ENCODE measurements at places on chromosomes 12 and 14.
A peak's percentile ranks its signal among the peaks of the same experiment; 100 is the strongest.

DNA sequence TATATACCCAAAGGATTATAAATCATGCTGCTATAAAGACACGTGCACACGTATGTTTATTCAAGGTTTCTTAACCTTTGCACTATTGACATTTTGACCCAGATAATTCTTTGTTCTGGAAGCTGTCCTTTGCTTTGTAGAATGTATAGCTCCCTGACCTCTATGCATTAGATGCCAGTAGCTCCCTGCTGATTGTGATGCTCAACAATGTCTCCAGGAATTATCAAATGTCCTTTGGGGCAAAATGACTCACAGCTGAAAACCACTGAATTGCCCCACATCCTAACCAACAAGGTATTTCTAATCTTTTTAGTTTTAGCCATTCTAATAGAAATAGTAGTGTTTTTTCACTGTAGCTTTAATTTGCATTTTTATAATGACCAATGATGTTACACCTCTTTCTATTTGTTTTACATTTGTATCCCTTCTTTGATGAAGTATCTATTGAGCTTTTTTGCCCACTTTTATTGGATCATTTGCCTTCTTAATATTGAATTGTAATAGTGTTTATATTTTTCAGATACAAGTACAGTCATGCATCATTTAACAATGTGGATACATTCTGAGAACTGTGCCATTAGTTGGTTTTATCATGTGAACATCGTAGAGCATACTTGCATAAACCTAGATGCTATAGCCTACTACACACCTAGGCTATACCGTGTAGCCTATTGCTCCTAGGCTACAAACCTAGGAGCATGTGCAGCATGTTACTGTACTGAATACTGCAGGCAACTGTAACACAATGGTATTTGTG lies 10.4 kb upstream of the NOPCHAP1 start:
- peak; percentile 76 for DNase-seq

GRCh38 chr12:22282283-22282682 lies 52.2 kb downstream of the ST8SIA1 start:
- DNase-seq, result peak; percentile 91

DNA sequence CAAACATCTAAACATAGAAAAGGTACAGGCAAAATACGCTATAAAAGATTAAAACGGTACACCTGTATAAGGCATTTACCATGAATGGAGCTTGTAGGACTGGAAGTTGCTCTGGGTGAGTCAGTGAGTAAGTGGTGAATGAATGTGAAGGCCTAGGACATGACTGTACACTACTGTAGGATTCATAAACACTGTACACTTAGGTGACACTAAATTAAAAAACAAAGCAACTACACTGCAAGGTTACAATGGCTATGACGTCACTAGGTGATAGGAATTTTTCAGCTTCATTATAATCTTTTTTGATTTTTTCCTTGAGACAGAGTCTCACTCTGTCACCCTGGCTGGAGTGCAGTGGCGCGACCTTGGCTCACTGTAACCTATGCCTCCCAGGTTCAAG lies 269.2 kb downstream of the KSR2 start:
- DNase-seq, result no peak

DNA sequence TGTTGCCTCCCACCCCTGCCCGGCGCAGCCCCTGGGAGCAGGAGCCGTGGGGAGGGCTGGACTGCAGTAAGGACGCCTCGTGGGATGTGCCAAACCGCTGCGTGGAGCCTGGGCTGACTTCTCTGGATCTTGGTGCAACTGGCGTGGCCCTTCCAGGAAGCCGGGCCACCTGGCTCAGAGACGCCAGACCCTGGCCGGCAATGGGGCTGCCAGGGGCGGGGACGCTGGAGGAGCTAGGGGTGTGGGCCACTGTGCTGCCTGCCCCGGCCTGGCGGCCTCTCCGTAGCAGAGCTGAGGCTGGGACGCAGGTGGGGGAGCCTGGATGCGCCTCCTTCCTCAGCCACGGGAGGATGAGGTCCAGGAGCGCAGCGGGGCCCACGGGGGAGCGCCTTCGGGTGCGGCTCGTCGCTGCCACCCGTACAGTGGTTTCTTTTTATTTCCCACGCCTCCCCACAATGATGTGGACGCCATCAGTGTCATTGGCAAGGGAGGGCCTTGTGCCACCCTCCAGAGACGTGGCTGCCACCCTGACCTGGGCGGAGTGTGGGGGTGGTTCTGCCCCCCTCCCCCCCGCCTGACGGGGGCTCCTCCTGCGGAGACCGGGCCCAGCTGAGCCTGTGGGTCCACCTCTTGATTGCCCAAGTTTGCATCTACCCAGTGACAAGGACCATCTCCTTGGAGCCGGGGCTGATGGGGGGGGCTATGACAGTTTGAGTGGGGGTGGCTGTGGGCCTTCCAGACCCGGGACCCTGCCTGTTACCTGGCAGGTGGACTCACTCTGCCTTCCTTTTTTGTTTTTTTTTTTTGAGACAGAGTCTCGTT lies 11.3 kb downstream of the DDX51 start:
- no peak for DNase-seq

GRCh38 chr14:23118506-23119362 lies at the start of gene CEBPE:
CEBPE (minus strand) TSS chr14:23119255; CDS start chr14:23119091, 164 bp downstream.
- no peak for DNase-seq

GRCh38 chr12:77401064-77401769 lies 335.8 kb upstream of the E2F7 start:
- DNase-seq, result no peak

DNA sequence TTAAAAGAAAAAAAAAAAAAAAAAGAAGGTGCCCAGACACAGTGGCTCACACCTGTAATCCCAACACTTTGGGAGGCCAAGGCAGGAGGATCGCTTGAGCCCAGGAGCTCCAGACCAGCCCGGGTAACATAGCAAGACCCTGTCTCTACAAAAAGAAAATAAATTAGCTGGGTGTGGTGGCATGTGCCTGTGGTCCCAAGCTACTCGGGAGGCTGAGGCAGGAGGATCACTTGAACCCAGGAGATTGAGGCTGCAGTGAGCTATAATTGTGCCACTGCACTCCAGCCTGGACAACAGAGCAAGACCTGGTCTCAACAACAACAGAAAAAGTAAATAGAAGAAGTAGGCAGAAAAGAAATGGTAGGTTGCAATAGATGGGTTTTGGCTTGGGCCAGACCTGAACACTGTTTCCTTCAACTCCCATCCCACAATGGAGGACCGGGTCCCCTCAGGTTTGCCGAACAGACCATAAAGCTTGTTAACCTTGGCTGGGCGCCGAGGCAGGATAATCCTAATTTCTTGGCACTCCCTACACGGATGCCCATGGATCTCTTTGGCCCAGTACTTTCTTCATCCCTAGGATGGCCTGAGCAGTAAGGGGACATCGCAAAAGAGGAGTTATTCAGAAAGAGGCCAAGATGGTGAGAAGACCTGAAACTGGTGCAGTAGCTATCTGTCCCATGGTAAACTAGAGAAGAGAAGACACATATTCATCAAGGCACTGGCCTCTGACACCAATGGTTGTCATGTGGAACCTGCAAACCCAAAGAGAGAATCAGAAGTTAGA lies 165.5 kb upstream of the CCND2 start:
- DNase-seq, result no peak

DNA sequence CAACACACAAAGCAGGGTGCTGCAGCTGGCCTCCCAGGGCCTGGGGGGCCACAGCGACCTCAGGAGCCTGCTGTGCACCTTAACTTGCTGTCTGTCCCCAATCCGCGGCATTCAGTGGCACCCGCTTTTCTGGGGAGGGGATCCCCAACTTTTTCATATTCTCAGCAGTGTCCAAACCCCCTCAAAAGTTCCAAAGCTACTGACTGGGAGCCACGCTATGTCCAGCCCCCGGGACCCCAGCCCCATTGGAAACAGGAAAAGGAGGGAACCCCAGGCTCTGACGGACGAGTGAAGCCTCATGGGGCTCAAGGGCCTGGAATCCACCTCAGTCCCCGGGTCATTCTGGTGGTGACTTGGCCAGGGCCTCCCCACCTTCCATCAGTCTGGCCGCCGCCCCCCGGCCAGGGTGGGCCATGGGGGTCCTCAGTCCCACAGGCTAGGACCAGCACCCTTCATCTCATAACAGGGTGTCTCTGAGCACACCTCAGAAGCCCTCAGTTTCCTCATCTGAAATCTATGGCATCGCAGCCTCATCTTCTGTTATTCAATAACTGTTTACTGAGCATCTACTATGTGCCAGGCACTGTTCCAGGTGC lies 127.3 kb downstream of the NCOR2 start:
- no peak for DNase-seq

- DNase-seq, result no peak
Observed at GRCh38 chr12:111025792-111026430, 105.5 kb upstream of the MYL2 start.

- no peak for DNase-seq
Observed at GRCh38 chr12:102956738-102957327, 641 bp upstream of the ASCL1 start.

DNA sequence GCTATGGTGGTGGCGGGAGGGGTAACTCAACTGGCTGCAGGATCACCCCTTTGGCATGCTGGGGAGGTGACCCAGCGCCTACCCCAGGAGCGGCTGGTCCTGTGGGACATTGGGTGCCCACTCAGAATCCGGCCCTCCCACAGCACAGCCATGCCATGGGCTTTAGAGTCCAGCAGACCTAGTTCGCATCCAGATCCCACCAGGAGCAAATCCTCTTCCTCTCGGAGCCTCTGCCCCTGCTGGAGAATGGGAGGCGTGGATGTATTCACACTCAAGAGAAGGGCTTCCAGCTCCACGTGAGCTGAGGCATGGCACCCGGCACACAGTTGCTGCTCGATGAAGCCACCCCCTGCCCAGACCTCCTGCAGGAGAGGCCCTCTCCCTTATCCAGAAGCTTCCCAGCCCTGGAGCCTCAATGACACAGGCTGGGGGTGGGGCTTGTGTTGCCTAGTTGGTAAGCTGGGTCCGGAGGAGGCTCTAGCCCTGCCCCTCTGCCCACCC lies 17.7 kb downstream of the FAM222A start:
- no peak for DNase-seq

DNA sequence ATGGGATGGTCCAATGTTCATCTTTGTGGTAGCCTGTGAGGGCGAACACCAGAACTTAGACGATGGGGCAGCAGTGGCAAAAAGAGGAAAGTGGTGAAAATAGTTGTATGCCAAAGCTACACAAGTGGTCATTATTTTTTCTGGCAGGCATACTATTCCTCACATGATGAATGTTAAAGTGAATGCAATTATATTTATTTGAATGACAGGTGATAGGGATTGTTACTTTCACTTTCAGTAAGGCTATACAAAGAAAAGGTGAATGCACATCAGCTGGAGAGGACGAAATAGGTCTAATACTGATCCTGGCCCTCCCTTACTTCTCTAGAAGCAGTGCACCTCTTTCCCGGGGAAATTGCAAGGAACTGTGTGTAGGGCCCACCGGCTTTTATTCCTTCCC lies 470.1 kb downstream of the TMTC2 start:
- DNase-seq, result no peak

DNA sequence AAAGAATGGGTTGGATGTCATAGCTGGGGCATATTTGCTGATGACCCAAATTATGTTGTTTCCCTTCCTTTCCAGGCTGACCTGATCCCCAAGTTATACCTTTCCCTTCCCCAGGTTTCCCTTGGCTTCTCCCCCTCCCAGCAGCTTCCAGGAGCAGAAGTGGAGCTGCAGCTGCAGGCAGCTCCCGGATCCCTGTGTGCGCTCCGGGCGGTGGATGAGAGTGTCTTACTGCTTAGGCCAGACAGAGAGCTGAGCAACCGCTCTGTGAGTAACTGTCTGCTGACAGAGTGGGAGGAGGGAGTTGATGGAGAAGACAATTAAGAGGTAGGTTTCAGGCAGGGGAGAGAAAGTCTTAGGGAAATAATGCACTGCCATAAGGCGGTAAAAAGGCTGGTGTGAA lies 25.0 kb downstream of the A2ML1 start:
- DNase-seq, result no peak

DNA sequence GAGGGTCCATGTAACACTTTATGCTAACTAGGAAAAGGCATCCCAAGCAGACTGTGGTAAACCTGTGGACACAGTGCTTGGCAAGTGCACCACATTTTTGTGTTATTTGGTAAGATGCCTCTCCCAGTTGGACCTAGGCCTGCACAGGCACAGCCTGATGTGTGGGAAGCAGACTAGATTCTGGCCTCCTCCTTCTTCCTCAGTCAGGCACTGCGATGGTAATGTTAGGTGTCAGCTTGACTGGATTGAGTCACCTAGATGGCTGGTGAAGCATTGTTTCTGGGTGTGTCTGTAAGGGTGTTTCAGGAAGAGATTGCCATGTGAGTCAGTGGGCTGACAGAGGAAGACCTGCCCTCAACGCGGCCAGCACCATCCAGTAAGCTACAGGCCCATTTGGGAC lies 25.3 kb upstream of the RHOJ start:
- DNase-seq, result peak; percentile 50

DNA sequence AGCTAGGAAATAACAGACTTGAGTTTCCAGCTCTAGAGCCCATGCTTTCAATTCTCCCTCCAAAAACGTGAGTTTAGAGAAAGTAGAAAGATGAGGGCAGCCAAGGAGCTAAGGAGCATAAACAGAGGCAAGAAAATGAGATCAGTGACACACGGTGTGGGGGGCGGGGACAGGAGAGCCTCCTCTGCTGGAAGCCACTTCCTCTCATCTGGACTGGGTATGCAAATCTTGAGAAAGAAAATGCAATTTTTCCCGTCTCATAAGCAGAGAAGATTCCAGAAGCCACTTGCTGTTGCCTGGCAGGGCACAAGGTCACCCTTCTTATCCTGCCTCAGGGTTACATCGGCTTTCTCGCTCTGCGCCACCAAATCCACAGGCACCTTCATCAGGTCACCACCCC lies 6.0 kb downstream of the OR10P1 start:
- DNase-seq, result no peak

GRCh38 chr12:16626991-16627390 lies 21.0 kb upstream of the LMO3 start:
- DNase-seq, result no peak

- peak; percentile 67 for DNase-seq
Observed at GRCh38 chr14:63039866-63040265, 5.4 kb downstream of the KCNH5 start.

DNA sequence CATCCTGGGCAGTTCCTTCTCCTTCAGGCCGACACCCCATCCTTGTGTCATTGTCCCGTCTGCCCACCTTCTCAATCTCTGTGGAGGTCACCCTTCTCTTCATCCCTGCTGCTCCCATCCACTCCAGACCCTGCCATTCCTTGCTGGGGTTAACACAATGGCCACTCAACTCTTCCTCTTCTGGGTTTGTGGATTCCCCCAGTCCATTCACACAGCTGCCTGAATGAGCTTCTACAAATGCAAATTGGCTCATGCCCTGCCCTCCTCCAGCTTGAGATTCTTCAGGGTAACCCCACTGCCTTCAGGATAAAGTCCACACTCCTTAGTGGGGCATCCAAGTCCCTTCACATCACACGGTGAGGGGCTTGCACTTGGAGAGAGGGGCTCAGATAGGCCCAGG lies 17.2 kb upstream of the PRMT8 start:
- DNase-seq, result no peak

Data from fibroblast of mammary gland (primary cell).